Ascending aorta (tissue), 2 donors: ENCODE measurements at places on chromosomes 5 and 9. TPM values are rescaled to one million over a fixed set of nuclear protein-coding genes. Genes with fewer than 3 reads are reported as not detected.

GRCh38 chr9:137416006-137416562, 6.9 kb downstream of the EXD3 start:
- peaks cover 9% of the 10 kb centered on the region for H3K36me3 ChIP-seq
- no peak overlapping the region for H3K4me3 ChIP-seq
- DNase-seq = no peak
- no peak overlapping the region for H3K27ac ChIP-seq
- H3K27me3 ChIP-seq = no peaks in the 10 kb centered on the region

GRCh38 chr5:146447734-146448380, 724 bp downstream of the TCERG1 start:
- peak overlapping the region; percentile 74 for H3K4me3 ChIP-seq
- H3K36me3 ChIP-seq = no peaks in the 10 kb centered on the region
- peak overlapping the region; percentile 75 for H3K27ac ChIP-seq

DNA sequence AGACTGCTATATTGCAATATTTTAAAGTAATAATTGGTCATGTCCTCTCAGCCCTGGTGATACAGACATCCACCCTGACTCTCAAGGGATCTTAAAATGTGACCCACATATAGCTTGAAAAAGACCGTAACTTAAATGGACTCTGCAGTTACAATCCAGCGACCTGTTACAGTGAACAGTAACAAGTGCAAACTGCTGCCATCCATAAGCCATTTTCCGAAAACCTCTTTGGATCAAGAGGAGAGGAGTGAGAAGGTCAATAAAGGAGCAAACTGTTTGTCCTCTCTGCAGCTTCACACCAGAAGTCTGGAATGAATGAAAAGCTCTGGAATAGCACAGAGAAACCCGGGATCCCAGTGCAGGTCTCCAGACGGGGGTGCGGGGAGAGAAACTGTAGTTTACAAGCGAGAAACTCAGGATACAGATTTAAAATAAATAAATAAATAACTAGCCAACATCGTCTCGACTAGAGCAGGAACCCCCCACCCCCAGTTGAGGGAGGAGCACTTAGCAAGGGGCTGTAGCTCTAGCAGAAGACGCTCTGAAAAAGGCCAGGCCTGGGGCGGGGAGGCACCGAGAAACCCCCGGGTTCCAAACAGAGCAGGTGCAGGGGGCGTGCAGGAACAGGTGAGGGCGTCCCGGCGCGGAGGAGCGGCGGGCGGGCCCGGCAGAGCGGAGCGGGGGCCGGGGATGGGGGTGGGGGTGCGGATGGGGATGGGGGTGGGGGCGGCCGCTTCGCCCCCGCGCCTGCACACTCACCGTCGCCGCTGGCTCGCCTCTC, 572 bp downstream of the ZDHHC21 start:
- H3K27ac ChIP-seq = peak overlapping the region; percentile 35
- peak; percentile 66 for DNase-seq
- no peaks in the 10 kb centered on the region for H3K4me1 ChIP-seq
- peaks cover 2% of the 10 kb centered on the region for H3K36me3 ChIP-seq
- no peaks in the 10 kb centered on the region for H3K27me3 ChIP-seq
- peak overlapping the region; percentile 95 for H3K4me3 ChIP-seq

DNA sequence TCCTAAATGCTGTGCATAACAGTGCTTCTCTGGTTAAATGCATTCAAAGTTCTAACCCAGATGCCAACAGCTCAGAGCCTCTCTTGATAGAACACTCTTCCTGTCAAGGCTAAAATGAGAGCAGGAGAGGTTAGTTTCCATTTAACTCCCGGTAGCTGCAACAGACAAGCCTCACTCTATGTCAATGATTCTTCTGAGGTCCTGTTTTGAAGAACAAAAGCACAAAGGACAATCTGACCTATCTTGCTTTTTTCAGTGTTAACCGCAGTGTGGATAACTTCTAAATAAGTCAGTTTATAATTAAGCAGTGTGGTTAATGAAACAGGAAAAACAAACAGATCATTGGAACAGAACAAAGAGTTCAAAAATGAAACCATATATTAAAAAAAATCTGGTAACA, 80.7 kb downstream of the ANKRD55 start:
- no peaks in the 10 kb centered on the region for H3K4me1 ChIP-seq
- H3K4me3 ChIP-seq = no peak overlapping the region
- H3K27me3 ChIP-seq = no peaks in the 10 kb centered on the region
- no peaks in the 10 kb centered on the region for H3K36me3 ChIP-seq

ADAMTSL2 gene
- total RNA-seq = 3.4 TPM
